NCI-H2171 (cell line): ENCODE measurements at places on chromosomes 4 and X.

DNA sequence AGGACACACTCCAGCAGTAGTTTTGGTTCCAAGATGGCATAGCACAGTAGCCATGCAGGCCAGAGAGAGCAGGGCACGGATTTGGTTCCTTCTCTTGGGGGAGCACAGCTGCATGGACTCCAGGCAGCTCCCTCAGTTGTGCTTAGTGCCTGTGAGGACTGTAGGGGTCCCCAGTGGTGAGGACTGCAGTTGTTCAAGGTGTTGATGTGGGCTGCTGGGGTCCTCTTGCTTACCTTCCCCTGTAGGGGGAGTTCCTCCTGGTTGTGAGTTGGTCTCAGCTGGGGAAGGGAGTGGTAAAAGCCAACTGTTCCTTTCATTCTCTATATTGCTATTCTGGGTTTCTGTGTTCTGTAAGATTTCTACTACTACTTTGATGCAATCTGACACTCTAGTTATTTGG lies 606.5 kb downstream of the MAGEB5 start:
- no peak for DNase-seq

DNA sequence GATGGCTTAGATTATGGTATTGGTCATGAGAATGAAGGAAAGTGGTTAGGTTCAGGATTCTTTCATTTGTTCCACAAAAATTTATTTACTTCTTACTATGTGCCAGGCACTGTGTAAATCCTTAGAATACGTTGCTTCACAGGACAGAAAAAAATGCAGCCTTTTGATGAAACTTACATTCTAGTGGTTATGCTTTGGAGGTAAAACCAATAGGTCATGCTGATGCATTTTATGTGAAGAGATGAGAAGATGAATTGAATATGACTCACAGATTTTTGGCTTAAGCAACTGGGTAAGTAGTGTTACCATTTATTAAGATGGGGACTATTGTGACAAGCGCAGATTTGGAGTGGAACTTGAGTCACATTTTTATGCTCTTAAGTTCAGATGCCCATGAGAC lies 165.3 kb downstream of the GLRA2 start:
- DNase-seq = no peak

DNA sequence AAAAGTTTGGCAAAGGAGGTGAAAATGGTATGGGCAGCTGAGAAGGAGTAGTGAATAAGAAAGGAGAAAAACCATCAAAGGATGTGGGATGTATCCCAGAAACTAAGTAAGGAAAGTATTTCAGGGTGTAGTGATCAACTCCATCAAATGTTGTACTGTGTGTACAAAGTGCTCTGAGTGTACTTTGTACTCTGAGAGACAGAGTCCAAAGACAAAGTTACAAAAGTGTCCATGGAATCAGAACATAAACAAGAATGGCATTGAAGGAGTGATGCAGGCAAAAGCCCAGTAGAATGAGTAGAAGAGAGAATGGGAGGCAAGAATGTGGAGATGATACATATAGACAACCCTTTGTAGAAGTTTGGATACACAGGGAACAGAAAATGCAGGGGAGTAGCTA lies 12.3 kb upstream of the PGRMC1 start:
- no peak for DNase-seq

- DNase-seq = peak; percentile 21
Observed at GRCh38 chrX:16869393-16870094, 618 bp downstream of the RBBP7 start.

- DNase-seq = no peak
Observed at GRCh38 chr4:2650276-2650675, 105.9 kb downstream of the TNIP2 start.

DNA sequence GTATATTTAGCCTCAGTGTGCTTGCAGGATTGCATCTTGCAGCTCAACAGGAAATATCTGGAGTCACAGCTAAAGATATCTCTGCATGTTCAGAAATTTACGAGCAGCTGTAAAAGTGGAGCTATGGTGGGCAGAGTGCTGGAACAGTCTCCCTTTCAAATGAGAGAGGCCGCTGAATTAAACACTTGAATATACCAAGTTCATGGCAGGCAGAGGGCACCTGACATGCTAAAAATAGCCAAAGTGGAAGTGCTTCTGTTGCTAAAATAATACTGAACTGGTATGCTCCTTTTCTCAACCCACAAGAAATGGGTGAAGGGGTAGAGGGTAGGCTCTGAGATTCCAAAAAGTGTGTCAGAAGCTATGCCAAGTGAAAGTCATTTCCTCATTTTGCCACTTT lies 98.1 kb downstream of the MGST2 start:
- no peak for DNase-seq

DNA sequence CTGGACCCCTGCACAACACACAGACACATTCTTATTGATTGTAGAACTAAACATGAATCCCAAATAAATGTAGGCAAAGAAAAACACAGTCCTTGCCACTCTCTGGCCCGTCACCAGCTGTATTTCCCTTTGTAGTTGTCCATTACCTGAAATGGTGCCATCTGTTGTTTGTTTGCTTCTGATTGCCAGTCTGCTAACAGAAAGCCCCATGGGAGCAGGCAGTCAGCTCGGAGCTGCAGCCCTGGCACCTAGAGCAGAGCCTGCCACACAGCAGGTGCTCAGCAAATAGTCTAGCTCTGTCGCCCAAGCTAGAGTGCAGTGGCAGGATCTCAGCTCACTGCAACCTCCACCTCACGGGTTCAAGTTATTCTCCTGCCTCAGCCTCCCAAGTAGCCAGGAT lies 28.9 kb downstream of the CPLX1 start:
- DNase-seq = peak; percentile 77

DNA sequence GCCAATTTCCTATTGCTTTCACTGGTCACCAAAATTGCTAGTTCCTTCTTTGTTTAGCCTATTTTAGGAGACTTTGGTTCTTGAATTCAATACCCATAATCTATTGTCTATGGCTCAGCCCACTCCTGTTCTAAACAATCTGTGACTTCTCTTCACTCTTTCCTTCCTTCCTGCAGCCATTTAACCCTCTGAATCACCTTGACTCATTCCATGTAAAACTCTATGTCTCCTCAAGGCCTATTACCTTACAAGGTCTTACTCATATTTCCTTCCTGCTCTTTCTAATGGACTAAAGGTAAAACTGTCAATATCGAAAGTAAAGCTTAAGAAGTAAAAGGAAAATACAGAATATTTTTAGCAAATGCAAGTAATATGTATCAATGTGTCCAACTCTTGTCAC lies 301.6 kb downstream of the ARHGAP24 start:
- no peak for DNase-seq

DNA sequence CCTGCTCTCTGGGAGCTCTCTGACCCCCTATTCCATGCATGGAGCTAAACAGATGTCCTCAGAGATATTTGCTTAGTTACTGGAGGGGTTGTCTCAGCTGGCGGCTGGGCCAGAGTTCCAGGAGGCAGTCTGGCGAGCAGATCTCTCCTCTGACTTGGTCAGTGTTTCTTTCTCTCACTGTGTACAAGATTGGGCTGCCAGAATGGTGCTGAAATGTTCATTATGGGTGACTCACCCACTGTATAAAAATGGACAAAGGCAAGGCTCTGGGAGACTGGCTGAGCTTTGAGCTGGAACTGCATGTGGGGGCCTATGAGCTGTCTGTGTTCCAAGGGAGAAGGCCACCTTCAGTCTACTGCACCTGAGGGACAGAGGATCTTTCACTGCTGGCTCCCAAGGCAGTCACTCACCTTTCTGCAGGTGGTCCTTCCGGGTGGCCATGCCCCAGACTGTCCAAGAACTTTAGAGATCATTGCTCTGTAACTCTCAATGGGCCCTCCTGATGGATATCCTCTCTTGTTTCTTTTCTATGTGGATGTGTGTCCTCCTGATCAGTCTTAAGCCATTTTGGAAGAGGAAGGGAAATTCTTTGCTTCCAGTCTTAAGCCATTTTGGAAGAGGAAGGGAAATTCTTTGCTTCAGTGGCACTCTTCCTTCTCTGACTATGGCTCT lies 88.2 kb downstream of the CFAP299 start:
- DNase-seq = no peak

- DNase-seq = no peak
Observed at GRCh38 chr4:45663003-45663402, 460.9 kb downstream of the GABRG1 start.

- DNase-seq = no peak
Observed at GRCh38 chr4:96983830-96984229, 1143.9 kb downstream of the PDHA2 start.

DNA sequence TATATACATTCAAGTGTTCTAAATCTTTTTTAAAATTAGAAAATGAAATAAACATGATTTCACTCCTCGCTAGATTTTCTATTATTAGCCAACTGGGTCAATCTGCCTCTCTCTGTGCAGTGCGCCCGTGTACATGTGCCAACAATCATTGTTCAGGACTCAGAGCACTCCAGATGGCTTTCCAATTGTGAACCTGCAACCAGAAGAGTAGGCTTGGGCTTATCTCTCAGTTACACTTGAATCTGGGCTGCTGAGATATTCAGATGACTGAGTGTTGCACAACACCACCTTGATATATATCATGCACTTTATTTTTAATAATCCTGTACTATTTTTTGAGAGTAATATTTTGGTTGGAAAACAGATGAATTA lies 184.0 kb upstream of the FSTL5 start:
- DNase-seq = peak; percentile 35

GRCh38 chrX:53193093-53193492 lies 31.9 kb downstream of the KDM5C start:
- DNase-seq = no peak

DNA sequence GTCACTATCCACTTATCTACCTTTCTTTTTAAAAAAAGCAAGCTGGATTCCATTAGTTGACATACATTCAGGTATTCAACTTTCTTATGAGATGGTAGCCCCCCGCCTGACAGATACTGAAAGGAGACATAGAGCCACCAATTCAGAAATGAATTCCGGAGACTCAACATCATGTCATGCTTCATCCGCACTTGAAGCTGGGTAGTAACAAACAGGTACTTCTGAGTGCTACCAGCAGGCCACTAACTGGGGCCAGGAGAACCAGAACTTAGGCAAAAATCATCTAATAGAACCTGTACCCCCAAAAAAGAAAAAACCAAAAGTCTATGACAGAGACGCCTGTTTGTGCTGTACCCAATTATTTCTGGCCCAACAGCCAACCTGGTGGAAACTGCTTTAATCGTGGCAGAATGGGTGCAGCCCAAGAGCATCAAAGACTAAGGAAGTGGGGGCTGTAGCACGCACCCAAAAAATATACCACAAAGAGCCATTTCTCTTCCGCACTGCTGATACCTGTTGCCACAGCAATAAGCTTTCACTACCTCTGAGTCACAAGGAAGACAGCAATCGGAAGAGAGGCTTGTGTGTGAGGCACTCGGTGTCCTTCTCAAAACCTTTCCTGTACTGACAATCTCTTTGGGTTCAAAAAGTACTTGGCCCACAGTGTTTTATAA lies 84.8 kb downstream of the AFAP1 start:
- DNase-seq = no peak

- no peak for DNase-seq
Observed at GRCh38 chr4:18198653-18199052, 177.1 kb upstream of the LCORL start.

- DNase-seq = no peak
Observed at GRCh38 chr4:68594678-68595077, 18.6 kb upstream of the UGT2B17 start.

GRCh38 chr4:86376850-86377249 lies 17.0 kb upstream of the MAPK10 start:
- no peak for DNase-seq
